ENCODE measurements at places on chromosomes 6 and 20.

DNA sequence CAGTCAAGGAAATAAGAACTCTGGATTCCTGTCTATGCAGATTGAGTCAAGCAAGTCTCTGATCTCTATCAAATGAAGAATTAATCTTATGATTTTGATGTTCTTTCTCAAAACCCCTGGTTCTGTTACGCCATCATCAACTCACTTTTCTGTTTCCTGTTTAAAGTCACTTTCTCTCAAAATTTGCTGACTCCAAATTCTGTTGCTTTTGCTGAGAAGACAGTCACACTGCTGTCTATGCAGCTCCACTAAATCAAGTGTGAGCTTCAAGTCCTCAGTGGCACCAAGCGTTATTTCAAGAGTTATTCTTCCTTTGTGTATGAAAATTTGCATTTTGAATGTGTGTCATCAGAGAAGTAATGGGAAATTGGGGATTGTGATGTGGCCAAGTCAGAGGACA is 663.3 kb downstream of the KIF16B start:
- no peak for DNase-seq

DNA sequence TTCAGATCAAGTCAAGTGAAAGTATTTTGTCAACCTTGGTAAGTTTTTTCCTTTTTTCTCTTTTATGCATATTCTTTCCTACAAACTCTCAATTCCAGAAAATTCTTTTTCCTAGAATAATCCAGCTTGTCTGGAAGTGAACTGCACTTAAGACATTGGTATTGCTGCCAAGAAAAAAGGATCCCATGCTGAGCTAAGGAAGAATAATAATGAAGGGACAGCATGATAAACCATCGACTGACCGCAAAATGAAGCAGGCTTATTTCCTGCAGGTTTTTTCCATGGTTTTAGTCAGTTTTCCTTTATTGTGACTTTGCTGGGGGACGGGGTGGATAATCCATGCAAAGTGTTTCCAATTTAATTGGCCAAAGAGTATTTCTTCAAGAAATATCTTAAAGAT is 857.6 kb upstream of the SLC35B3 start:
- no peak for DNase-seq

- DNase-seq = no peak
Measured at GRCh38 chr6:109610590-109610989, 80.4 kb downstream of the AK9 start.

GRCh38 chr20:53550280-53551187 is 43.1 kb downstream of the ZNF217 start:
- DNase-seq = no peak

DNA sequence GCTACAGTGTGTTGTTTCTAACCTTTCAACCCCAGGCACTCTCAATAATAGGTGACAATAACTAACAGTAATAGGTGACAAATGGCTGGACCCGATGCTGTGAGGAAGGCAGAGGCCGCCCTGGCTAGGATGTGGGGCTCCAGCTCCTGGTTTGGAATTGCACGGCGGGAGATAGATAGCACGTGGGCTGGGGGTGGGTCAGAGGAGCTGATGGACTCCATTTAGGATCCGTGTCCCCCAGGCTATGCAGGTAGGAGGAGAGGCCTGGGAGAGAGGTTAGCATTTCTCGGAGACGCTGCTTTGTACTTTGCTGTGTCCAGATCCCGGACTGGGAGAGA is 61.4 kb downstream of the EZR start:
- no peak for DNase-seq

GRCh38 chr6:36115412-36115811 is 14.9 kb upstream of the MAPK13 start:
- DNase-seq = no peak

- no peak for DNase-seq
Measured at GRCh38 chr20:7744411-7744810, 195.8 kb downstream of the HAO1 start.

DNA sequence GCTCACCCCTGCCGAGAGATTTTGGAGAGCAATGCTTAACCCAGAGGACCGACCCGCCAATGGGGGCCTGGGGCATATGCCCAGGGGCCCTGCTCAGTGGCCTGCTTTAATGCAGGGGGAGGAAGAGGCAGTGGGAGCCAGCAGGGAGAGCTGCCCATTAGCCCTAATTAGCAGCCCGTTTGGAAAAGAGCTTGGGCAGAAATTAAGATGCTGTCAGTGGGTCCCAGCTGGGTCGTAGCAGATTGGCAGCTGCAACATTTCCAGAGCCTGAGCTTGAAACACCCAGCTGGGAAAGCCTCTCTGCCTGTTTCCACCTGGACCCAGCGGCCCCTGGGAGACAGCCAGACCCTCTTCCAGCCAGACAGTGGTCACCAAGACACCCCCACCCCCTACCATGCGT is 39.5 kb downstream of the CD40 start:
- DNase-seq = no peak

DNA sequence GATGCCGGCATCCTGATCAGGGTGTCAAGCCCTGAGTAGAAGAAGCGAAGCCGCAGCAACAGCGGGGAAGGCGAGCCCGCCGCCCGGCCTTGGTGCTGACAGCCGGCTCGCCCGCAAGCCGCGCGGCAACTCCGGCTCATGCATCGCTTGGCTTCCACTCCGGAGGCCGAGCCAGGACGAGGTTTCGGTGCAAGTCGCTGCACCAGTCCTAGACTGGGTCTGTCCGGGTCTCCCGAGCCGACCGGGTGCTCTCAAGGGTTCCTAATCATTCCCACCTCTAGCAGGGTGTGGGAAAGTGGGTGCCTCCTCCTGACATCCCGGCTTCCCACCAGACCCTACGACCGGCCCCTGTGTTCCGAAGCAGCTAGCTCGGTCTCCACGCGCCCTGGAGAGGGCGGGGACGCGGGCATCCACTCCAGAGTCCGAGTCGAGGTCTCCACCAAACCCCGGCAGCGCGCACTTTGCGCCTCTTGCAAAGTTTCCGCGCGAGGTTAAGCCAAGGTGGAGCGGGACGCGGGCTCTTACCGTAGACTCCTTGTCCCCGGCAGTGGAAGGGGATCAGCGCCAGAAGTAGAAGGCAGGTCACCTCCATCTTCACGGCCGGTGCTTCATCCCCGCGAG is 1.4 kb downstream of the MDGA1 start:
- peak; percentile 71 for DNase-seq

DNA sequence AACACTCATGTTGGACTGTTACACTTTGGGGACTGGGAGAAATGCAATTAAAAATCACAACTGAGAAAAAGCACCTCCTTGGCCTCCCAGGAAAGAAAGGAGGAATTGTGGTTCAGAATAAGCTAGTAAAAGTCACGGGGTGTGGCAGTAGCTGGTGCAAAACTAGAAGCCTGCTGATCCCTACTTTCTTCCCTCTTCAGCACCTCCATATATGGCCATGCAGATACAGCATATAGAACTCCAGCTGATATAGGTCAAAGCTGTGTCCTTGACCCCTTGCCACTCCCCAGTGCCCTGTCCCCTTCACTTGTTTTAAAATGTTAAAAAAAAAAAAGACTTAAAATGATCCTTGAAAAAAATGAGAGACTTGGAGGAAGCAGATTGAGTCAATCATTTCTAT is 5.5 kb upstream of the FLRT3 start:
- no peak for DNase-seq

GRCh38 chr20:47859278-47859677 is 74.0 kb upstream of the SULF2 start:
- no peak for DNase-seq

GRCh38 chr6:13807696-13808095 is 6.7 kb downstream of the MCUR1 start:
- no peak for DNase-seq

- no peak for DNase-seq
Measured at GRCh38 chr6:114151064-114151690, 180.2 kb upstream of the HDAC2 start.

- DNase-seq = peak; percentile 47
Measured at GRCh38 chr20:36604952-36605398, 604 bp upstream of the RAB5IF start.

- no peak for DNase-seq
Measured at GRCh38 chr20:63544241-63544957, 3.1 kb downstream of the SRMS start.

DNA sequence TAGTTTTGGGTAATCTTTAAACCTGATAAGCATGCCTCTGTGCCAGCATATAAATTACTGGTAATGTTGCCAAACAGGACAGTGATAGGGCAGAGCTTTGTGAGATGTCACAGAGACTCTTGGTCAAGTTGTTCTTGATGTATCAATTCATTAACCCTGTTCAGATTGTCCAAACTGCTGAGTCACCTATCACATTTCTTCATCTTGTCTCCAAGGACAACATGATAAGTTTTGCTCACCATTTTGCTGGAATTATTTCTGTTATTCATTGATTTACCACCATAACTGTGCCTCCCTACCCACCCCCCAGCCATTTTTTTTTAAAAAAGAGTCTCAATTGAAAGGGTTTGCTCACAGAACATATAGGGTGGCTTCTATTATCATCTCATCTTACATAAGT is 19.5 kb upstream of the GMNN start:
- no peak for DNase-seq

DNA sequence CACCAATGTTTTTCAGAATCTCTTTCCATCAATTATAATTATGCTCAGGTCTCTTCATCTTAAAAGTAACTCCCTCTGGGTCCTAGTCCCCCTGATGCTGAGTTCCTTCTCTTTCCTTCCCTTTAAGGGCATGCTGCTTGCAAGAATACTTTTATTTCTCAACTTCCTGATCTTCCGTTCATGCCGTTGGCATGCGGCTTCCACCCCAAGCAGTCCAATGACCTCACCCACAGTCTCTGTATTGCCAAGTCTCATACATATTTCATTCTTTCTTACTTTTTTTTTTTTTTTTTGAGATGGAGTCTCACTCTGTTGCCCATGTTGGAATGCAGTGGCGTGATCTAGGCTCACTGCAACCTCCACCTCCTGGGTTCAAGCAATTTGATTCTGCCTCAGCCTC is 83.5 kb downstream of the NDUFAF5 start:
- no peak for DNase-seq

DNA sequence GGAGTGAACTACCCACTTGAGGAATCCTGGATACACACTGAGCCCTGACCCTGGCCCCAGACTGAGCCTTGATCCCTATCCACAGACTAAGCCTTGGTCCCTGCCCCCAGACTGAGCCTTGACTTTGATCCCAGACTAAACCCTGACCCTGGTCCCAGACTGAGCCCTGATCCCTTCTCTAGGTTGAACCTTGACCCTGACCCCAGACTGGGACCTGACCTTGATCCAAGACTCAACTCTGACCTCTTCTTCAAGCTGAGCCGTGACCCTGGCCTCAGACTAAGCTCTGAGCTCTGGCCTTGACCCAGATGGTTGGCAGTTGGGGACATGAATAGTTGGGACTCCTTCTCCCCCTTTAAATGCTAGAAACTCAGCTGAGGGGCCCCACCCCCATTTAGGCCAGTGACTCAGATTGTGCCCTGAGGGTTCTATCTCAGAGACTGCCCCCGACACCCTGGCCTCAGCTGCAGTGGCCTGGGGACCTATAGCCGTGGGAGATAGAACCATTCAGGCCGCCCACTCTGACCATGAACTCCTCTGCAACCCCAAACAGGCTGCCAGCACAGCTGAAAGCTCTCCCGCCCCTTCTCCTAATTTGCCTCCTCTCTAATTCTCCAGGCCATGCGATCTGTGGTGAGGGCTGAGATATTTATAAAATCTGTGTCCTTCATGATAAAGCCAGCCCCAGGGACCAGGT is 84.7 kb downstream of the DLGAP4 start:
- DNase-seq = no peak

DNA sequence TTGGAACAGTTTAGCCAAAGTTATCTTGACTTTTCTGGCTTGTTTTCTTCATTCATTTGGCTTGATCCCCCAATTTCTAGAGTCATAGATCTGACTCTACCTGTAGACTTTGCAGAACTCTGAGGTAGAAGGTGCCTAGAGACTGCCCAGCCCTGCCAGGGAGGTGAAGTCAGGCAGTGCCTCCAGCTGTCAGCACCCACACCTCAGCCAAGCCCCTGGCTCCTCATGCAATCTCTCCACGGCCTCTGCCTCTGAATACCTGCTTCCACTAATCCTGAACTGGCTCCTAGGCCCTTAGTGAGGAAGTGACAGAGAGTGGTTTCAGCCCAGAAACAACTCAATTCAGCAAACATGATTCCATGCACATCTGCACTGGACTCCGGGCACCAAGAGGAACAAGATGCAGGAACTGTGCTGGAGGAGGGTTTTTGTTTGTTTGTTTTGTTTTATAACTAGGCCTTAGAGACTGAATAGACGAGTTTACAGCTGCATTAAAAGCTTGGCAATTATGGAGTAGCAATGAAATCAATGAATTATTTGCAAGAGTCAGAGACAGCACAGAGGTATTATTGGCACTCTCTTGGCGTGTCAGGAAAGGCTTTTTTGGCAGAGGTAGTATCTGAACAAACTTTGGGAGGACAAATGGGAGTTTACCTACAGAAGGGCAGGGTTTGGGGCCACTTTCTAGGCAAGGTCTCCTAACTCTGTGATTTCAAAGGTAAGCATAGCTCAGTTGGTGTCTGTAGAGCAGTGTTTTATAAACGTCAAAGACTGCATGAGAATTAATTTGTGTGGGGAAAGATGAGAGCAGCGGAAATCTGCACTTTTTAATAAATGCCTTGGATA is 25.2 kb downstream of the TGM3 start:
- DNase-seq = no peak

DNA sequence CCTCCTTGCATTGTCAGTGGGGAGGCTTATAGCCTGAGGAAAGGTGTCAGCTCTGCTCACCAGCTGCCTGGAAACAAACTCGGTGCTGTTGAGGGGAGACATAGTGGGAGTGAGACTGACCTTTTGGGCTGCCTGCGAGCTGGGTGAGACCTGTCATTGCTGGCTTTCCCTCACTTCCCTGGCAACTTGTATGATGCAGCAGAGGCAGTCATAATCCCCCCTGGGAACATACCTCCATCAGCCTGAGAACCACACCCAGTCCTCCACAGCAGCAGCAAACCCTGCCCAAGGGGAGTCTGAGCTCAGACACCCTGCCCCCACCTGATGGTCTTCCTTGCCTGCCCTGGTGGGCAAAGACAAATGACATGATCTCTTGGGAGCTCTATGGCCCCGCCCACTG is 521.2 kb upstream of the IMPG1 start:
- DNase-seq = no peak

DNA sequence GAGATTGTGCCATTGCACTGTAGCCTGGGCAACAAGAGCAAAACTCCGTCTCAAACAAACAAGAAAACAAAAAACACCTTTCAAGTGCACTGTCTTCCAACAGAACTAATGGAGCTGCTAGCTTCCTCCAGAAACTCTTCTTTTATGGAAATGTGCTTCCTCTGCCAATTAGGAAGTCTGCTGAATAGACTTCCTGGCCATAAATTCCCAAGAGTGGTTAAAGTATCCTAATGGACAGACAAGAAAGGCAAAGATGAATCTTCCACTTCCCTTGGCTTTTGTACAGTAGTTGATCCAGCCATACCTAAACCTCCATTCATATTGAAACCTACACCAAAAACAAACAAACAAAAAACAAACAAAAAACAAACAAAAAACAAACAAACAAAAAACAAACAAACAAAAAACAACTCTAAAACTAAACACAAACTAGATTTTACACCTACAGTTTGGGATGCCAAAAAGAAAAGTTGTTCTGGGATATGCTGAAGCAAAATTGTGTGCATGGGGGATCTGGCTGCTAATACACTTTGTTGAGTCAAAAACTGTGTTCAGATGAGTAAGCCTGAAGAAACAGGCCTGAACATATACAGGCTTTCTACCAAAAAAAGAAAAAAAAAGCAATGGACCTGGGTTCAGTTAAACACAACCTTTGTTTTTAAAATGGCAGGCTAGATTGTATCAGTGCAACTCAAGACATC is 59.8 kb upstream of the CARMIL1 start:
- no peak for DNase-seq
